ENCODE measurements at places on chromosomes 1 and 21. TPM values are rescaled to one million over a fixed set of nuclear protein-coding genes. Genes with fewer than 3 reads are reported as not detected.
A peak's percentile ranks its signal among the peaks of the same experiment; 100 is the strongest.

DNA sequence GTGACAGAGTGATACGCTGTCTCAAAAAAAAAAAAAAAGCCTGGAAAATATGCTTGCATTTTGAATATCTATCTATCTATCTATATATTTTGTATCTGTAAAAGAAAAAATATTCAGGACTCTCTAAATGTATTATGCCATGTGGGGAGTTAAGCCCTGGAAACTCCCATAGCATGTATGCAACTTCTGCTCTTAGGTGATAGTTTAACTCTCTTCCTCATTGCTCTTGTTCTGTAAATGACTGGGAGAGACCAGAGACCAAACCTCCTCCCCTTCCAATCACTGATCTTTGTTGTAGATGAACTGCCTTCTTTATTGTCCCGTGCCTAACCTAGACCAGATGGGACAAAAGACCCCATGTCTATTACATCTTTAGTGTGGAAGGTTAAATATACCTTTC is 37.6 kb upstream of the CAMTA1 start:
- DNase-seq, result no peak

DNA sequence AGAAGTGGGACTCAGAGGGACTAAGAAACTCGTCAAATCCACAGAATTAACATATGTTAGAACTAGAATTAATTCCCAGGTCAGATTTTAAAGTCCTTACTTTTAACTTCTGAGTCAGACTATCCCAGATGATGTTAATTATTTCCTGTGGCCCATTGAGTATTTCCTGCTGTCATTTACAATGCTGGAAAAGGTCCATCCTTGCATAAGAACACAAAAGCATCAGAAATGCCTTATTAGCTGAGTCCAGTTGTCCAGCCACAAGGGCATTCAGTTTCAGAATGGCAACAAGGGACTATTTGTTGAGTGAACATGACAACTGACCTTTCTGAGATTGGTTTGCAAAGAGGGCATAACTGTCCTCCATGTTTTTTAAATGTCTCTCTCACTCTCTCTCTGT is 16.5 kb upstream of the HIVEP3 start:
- peak; percentile 18 for DNase-seq

DNA sequence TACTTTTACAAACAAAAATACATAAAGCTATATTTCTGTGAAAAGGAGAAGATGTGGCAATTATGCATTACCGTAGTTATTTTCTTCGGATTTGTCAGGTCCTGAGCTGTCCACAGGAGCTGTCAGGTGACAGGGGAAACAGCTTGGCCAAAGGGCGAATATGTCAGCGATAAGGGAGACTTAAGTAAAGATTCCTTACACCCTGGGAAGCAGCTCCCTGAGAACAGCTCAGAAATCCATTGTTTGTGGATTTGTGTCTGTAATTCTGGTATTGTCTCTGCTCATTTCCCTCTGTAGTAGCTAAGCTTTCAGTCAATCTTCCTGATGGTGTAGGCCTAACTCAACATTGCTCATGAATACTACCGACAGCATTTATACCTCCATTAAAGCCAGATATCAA is 7.1 kb upstream of the CD34 start:
- DNase-seq, result no peak

DNA sequence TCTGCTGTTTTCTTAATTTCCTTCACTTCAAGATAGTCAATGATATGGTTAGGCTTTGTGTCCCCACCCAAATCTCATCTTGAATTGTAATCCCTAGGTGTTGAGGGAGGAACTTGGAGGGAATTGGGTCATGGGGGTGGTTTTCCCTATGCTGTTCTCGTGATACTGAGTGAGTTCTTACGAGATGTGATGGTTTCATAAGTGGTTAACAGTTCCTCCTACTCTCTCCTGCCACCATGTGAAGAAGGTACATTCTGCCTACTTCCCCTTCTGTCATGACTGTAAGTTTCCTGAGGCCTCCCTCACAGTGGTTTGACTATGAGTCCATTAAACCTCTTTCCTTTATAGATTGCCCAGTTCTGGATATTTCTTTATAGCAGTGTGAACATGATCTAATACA is 74.0 kb upstream of the SAMSN1 start:
- no peak for DNase-seq

DNA sequence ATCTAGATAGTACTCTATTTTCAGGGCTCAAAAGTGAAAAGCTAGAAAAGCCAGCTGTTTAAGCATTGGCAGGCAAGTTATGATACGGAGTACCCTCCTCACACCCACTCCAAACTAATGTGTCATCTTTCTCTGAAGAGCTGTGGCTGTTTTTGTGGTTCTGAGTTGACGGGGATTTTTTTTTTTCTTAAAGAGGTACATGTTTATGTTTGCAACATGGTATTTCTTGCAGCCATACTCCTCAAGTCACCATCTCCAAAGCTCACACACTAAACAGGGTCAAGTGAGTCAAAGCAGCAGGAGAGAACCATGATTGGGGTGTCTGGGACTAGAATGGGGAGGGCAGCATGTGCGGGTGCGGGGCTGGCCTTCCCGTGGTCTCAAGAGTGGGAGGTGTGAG is 347.2 kb downstream of the DISC1 start:
- peak; percentile 84 for DNase-seq

DNA sequence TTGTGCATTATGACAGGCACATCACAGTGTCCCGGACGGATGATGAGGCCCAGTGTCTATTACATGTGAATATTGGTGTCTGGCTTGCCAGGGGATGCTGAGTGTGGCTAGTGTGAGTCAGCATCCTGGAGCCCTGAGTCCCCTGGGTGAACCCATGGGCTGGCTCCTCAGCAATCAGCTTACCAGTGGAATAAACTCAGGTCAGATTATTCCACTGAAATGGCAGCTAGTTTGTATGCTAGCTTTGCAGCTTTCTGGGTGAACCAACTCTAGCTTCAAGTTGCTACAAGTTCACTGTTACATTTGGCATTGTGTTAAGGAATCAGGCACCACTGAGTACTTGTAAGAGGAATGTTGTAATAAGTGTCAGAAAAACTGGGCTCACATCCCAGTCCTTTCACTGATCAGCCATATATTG is 23.9 kb upstream of the RPTN start:
- DNase-seq, result peak; percentile 74

- DNase-seq, result peak; percentile 22
Observed at GRCh38 chr1:160836981-160837557, 25.6 kb downstream of the CD244 start.

DNA sequence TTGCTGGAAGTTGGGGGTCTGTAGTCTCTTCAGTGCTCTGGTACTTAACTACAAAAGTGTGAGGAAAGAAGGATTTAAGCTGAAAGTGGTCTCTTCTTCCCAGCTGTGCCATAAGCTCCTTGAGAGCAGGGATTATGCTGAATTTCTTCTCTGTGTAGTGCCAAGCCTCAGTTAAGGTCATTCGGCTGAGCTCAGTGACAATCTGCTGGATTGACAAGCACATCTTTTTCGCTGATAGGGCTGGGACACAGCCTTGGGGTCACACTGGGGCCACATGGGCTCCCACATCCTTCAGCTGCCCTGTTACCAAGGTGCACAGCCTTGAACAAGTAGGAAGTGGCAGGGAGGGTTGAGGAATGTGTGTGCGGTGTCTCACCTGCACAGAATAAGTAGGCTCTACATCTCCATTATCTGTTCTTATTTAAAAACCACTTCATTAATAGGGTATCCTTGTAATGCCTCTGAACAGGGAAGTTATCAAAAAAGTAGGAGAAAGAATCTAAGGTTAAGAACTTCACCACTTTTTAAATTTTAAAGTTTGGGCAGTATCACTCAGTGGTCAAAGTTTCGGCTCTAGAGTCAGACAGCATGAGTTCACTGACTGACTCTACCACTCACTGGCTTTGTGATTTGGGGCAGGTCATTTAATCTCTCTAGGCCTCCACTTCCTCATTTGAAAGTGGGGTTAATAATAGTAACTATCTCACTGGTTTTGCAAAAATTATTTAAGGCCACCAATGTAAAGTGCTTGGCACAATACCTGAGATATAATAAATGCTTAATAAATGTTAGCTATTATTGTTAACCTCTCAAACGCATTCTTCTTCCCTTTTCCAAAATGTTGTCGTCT is 10.3 kb downstream of the ZBTB40 start:
- DNase-seq, result no peak

GRCh38 chr1:112040891-112041740 is 51.6 kb upstream of the KCND3 start:
- no peak for DNase-seq

DNA sequence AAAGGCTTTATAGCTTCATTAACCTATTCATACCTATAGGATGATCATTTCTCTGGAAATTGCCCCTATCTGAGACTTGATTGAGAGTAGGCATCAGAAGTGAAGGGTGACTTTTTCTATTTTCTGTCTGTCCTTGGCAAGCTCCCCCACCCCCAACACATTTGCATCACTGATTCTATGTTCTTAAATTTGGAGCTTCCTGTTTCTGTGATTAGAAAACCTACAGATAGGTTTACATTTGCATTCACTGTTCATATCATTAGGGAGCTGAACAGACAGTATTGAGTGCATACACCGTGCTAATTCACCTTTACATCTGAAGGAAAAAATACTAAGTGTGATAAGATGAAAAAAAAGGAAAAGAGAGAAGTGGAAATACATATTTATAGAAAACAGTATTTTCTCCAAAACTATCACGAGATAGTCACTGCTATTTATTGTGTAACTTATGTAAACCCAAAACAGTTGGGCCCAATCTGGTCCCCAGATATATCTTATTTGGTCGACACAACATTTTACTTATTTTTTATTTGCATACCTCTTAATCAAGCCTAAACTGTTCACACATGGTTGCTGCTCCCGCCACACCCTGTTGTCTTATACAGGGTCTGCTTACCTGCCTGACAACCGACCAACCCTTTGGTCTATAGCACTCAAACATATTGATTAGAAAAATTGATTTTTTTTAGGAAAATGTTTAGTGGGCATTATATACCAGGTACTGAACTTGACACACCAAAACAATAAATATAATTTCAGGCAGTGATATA is 218.8 kb downstream of the NTNG1 start:
- no peak for DNase-seq

- DNase-seq, result peak; percentile 93
Observed at GRCh38 chr1:208201229-208201628, 43.0 kb downstream of the PLXNA2 start.

AMY1C gene
- total RNA-seq, result not detected

- DNase-seq, result peak; percentile 83
Observed at GRCh38 chr1:77313491-77313890, 31.7 kb downstream of the AK5 start.

- DNase-seq, result no peak
Observed at GRCh38 chr1:248828845-248829244, 3.1 kb upstream of the SH3BP5L start.

Measured in myocyte (in vitro differentiated cells).